RPMI7951 (cell line): ENCODE measurements at places on chromosomes 2 and 18. TPM values are rescaled to one million over a fixed set of nuclear protein-coding genes. Genes with fewer than 3 reads are reported as not detected.

The CRACDL gene
- total RNA-seq: not detected in 2 replicates

The NTSR2 gene
- 0.36 TPM in 1 of 2 replicates, not detected in the other for total RNA-seq

The PPM1B gene
- total RNA-seq: 28.0 and 33.6 TPM in 2 replicates

The CYP27A1 gene
- total RNA-seq: 19.9 and 20.5 TPM in 2 replicates

The KCNF1 gene
- total RNA-seq: 0.49 TPM in 1 of 2 replicates, not detected in the other

- DNase-seq: no peak
Observed at GRCh38 chr18:60292186-60292585, 80.4 kb downstream of the MC4R start.

GRCh38 chr2:32008805-32009515, 1.8 kb downstream of the MEMO1 start:
- peak; percentile 15 for DNase-seq

- peak; percentile 26 for DNase-seq
Observed at GRCh38 chr2:70643715-70644114, 90.1 kb upstream of the TGFA start.
